ENCODE measurements at places on chromosomes 4 and X. TPM values are rescaled to one million over a fixed set of nuclear protein-coding genes. Genes with fewer than 3 reads are reported as not detected.

DNA sequence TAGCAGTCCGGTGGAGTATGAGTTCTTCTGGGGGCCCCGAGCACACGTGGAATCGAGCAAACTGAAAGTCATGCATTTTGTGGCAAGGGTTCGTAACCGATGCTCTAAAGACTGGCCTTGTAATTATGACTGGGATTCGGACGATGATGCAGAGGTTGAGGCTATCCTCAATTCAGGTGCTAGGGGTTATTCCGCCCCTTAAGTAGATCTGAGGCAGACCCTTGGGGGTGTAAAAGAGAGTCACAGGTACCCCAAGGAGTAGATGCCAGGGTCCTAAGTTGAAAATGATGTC, 852 bp downstream of the MAGEH1 start:
- H3K4me3 ChIP-seq: peak overlapping the region; percentile 63
- no peaks in the 10 kb centered on the region for H3K4me1 ChIP-seq
- H3K27ac ChIP-seq: no peak overlapping the region
- no peaks in the 10 kb centered on the region for H3K36me3 ChIP-seq
- DNase-seq: no peak

- H3K27me3 ChIP-seq: no peaks in the 10 kb centered on the region
- H3K36me3 ChIP-seq: no peaks in the 10 kb centered on the region
- peaks cover 3% of the 10 kb centered on the region for H3K4me1 ChIP-seq
- H3K4me3 ChIP-seq: no peak overlapping the region
- no peak for DNase-seq
- H3K27ac ChIP-seq: no peak overlapping the region
Observed at GRCh38 chr4:8341691-8342090, 72.1 kb downstream of the HTRA3 start.

GRCh38 chr4:4606321-4606720, 64.5 kb upstream of the STX18 start:
- no peaks in the 10 kb centered on the region for H3K4me1 ChIP-seq
- no peak overlapping the region for H3K4me3 ChIP-seq
- no peak for DNase-seq
- H3K27ac ChIP-seq: no peak overlapping the region
- H3K36me3 ChIP-seq: no peaks in the 10 kb centered on the region

- H3K4me3 ChIP-seq: no peak overlapping the region
- H3K36me3 ChIP-seq: no peaks in the 10 kb centered on the region
- H3K27me3 ChIP-seq: no peaks in the 10 kb centered on the region
- DNase-seq: no peak
- H3K27ac ChIP-seq: no peak overlapping the region
- no peaks in the 10 kb centered on the region for H3K4me1 ChIP-seq
Observed at GRCh38 chrX:148537556-148538182, 37.3 kb downstream of the AFF2 start.

GRCh38 chr4:8610858-8611616, 18.5 kb downstream of the CPZ start:
- H3K36me3 ChIP-seq: no peaks in the 10 kb centered on the region
- no peaks in the 10 kb centered on the region for H3K27me3 ChIP-seq
- H3K4me3 ChIP-seq: no peak overlapping the region
- H3K27ac ChIP-seq: no peak overlapping the region
- H3K4me1 ChIP-seq: no peaks in the 10 kb centered on the region

GRCh38 chr4:101346351-101347266, 717 bp downstream of the PPP3CA start:
- H3K27me3 ChIP-seq: no peaks in the 10 kb centered on the region
- H3K36me3 ChIP-seq: no peaks in the 10 kb centered on the region
- H3K4me1 ChIP-seq: peaks cover 27% of the 10 kb centered on the region
- peak overlapping the region; percentile 97 for H3K4me3 ChIP-seq

VCX3A gene
- total RNA-seq: not detected

CXCL11 gene
- not detected for total RNA-seq

Data from PC-3 (cell line).